ENCODE measurements at places on chromosomes 2 and 18. TPM values are rescaled to one million over a fixed set of nuclear protein-coding genes. Genes with fewer than 3 reads are reported as not detected.

WDPCP gene
- 18.6 TPM for total RNA-seq

SPHKAP gene
- total RNA-seq: not detected

FAHD2A gene
- 41.4 TPM for total RNA-seq

ARHGEF4 gene
- 2.7 TPM for total RNA-seq

PID1 gene
- total RNA-seq: 4.9 TPM

GRCh38 chr2:187453078-187453641, 5.1 kb upstream of the CALCRL start:
- peak; percentile 16 for DNase-seq

- no peak for DNase-seq
Measured at GRCh38 chr18:43934781-43935471, 657.6 kb upstream of the SYT4 start.

- DNase-seq: no peak
Measured at GRCh38 chr2:127351603-127352002, 36.2 kb downstream of the MAP3K2 start.

DNA sequence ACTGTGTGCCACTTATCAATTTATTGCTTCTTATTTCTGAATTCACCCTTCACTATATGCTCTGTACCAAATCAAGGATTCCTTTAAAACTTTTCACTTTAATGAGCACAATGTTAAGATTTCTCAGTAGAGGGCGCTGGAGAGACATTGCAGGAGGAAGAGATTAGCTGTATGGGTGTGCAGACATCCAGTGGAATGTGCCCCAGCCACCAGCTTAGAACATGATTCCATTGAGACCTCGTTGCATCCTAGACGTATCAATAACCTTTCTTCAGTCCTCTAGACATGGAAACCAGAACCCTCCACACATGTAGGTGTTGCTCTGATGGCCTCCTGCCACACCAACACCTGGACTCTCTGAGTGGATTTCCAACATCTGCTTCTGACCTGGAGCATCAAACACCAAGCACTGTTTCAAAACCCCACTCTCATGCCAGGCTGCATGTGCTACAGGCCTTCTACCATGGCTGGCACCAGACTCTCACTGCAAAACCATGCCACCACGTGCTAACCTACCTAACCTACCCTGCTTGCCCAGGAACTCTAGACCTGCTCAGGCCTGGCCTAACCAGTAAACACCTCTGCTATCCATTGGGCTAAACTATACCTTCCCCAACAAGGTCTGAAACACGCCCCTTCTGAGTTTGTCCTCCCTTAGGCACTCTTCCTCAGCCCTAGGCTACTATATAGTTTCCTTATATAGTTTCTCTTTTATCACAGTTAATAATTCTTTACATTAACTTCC, 633.2 kb upstream of the PKDCC start:
- no peak for DNase-seq

DNA sequence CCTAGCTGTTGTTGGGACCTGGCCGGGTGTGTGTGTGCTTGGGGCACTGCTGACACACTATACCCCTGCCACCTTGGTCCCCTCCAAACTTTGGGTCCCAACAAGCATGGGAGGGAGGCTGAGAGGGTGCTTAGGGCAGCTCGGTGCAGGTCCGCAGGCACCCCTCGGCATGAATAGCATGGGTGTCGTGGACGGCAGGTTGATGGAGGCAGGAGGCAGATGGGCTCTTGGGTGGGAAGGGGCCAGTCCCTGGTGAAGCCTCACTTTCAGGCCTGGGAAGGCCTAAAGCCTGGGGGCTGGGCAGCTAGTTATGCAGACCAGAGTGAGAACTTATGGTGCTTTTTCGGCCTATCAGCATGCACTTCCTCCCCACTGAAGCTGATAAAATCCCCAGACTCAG, 164.2 kb downstream of the CDH19 start:
- no peak for DNase-seq

DNA sequence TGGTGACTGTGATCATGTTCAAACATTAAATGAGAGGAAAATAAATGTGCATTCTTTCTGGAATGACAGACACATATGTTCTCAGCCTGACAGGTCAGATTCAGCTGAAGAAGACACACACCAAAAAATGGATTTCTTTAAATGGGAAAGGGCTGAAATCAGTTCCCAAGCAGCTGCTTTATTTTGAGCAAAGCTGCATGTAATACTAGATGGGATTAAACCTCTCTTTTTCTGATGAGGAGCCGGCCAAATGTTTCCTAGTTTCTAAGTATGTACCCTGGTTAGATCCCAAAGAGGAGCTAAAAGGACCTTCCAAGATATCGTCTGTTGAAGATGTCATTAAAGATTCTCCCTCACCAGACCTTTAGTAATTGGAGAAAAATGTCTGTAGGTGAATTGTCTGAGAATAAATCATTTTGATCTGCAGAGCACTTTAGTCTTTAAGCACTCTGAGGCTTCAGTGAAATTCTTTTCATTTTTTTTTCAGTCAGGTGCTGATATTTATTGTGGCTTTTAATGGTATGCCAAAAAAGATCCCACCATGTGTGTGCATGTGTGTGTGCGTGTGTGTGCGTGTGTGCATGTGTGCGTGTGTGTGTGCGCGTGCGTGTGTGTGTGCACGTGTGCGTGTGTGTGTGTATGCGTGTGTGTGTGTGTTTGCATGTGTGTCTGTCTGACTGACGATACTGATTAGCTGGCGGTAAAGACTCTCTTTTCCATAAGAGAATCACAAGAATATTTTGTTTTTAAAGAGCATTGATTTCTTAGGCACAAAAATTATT, 175.8 kb downstream of the IRS1 start:
- no peak for DNase-seq

DNA sequence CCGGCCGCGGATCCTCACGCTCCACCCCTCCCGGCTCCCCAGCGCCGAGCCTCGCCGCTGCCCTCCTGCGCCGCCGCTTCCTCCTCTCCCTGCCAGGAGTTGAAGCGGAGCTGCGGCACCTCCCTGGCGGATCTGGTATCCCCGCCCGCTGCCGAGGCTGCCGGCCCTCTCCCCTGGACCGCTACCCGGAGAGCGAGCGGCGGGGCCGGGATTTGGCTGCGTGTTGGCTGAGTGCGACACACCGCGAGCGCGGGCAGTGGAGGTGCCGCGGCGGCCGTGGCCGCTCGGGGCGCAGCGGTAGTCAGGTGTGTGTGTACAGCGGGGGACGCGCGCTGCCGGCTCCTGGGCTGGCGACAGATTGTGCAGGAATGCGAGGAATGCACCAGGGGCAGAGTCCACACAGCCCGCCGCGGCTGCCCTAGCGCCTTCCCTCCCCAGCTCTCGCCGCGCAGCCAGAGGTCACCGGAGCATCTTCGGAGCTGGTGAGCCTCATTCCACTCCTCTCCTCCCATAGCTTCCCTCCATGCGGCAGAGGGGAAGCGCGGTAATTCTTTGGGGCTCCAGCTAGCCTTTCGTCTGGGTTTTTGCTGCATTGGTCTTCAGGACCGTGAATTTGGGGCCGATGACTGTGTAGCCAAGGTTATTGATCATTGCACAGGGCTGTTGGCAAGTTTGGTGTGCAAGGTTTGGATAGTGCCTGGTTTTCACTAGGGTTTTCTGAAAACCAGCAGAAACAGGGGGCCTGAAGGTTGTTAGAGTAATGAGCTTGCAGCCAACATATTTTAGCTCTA, 1.3 kb downstream of the PKP4 start:
- DNase-seq: peak; percentile 64

DNA sequence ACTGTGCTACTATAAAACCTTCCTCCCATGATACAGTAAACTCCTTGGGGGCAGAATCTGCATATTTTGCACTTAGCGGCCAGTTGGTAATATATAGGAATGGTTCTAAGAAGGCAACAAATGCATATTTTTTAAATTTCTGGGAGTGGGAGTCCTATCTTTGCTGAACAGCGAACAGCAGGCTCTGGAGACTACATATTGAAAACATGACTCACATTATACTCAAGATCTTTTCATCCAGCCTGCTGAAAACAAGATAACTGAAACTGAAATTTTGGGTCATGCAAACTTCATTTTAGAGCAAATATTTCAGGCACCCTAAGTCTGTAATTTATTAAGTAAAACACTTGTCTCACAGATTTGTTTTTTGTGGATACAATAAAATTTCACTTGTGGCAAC, 122.2 kb downstream of the SATB2 start:
- no peak for DNase-seq

DNA sequence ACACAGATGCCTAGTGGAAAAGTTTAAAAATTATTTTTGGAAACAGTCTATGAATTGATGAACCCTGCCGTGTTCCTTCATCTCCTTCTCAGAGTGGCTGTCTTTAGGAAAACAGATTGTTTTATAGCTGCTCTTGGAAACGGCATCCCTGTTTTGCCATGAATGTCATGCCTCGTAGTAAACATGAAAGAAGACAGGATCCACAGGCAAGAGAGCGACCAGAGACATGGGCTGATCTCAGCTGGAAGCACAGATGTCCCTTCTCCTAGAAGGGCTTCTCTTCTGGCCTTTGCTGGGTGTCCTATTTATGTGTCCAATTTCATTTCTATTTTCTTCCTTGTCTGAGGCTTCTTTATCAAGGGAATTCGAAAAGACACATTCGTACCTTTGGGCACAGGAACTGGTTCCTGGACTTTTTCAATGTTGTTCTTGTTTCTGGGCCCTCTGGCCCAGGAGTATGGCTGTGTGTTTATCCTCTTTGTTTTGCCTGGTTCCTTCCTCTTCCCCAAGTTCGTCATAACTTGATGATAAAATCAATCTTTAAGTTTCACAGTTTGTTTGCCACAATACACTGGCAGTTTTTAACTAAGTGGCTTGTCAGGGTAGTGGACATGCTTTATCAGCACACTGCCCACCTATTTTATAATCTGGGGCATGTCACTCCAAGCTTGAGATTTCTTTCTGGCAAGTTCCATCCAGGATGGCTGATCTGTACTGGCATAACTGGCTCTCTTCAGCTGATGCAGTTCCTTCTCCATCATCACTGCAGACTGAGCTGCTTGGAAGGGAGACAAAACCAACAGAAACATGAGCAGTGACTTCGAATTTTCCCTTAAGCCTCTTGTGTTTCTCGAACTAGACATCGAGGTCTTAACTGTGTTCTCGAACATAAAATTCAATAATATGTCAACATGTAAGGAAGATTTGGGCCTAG, 63.2 kb upstream of the MGAT4A start:
- no peak for DNase-seq

- DNase-seq: no peak
Measured at GRCh38 chr2:6977113-6977741, 60.0 kb downstream of the RNF144A start.

DNA sequence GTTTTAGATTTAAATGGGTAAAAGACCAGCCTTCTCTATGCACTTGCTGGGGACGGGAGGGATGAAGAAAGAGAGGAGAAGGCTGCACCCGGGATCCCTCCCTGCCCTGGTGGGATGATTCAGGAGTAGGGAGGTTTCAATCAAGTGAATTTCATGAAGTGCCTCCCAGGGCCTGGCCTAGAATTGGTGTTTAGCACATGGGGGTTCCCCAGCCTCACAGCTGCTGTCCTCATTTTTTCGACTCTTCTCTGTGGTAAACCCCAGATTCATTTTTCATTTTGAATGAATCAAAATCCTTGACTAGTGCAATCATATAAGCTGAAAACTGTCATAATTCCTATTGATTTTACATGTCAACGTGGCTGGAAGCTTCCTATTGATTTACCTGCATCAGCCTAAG, 81.1 kb downstream of the LPIN1 start:
- no peak for DNase-seq

- DNase-seq: no peak
Measured at GRCh38 chr2:199469514-199470360, 12.0 kb upstream of the SATB2 start.

- no peak for DNase-seq
Measured at GRCh38 chr2:170073288-170073687, 104.7 kb upstream of the MYO3B start.

GRCh38 chr2:98822301-98823164, 91.6 kb upstream of the MGAT4A start:
- DNase-seq: peak; percentile 68

DNA sequence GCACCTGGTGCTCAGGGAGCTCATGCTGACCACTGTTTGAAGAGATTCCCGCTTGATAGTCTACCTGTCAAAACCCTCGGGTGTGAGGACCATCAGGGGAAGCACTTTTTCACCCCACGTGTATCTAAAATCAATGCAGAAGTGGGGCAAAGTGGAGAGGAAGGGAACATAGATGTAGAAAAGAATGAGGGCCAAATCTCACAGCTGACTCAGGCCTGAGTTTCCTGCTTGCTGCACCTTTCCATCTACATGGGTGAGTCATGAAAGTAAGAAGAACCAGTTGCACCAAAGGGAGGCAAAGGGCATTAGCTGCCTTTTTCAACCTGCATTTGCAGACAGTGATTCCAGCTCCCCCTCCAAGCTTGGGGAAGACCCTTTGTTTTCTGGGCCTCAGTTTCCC, 100.2 kb upstream of the MYCN start:
- no peak for DNase-seq

DNA sequence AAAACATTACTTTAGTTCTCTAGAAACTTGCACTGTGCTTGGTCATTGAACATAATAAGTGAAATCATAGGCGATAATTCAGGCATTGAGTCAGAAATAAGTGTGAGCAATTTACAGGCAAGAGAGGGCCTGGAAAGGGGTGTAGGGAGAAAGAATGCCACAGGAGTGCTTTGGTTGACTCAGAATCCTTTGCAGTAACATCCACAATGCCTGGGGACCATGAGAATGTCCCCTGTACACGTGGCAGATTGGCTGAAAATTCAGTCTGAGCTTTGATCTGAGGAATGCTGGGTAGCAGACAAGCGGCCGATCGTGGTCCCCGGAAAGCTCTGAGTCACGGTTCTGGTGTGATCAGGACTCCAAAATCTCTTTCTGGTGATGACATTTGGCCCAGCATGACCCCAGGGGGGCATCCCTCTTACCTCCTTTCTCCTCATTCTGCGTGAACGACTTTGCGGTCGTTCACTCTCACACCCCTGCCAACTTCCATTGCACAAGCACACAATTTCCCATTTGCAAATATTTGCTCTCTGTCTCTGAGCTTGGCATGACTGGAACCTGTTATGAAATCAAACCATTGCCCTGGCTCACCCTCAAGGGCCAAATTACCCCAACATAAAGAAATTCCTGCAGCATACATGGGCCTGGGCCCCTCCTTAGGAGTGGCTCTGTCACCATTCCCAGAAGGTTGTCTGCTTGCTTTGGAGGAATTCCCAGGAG, 305.0 kb upstream of the EPAS1 start:
- no peak for DNase-seq

- DNase-seq: no peak
Measured at GRCh38 chr2:7102826-7103225, 185.6 kb downstream of the RNF144A start.

DNA sequence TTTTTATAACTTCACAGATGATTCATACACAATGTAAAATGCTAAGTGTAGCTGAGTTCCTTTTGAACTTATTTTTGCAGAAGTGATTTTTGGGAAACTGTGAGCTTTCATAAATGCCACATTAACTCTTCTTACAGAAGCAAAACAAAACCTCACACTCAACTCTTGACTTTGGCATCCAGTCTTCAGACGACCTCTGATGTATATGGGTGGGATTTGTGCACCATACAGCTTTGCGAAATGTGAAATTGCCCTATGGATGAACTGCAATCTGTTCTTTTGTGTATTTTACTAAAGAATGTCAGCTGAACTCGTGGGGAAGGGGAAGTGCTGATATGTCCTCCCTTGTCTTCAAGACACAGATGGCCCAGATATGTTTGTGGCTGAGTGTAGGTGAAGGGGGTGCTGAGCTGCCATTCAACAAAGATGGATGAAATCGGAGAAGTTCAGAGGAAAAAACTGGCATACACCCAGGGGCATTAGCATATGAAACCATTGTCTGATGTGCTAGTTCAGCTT, 218.3 kb downstream of the PTGR3 start:
- DNase-seq: no peak

- DNase-seq: no peak
Measured at GRCh38 chr2:182904844-182905243, 38.4 kb upstream of the FRZB start.

GRCh38 chr2:127092901-127093516, 13.9 kb downstream of the BIN1 start:
- no peak for DNase-seq
